ENCODE measurements at places on chromosomes 12 and 14.

DNA sequence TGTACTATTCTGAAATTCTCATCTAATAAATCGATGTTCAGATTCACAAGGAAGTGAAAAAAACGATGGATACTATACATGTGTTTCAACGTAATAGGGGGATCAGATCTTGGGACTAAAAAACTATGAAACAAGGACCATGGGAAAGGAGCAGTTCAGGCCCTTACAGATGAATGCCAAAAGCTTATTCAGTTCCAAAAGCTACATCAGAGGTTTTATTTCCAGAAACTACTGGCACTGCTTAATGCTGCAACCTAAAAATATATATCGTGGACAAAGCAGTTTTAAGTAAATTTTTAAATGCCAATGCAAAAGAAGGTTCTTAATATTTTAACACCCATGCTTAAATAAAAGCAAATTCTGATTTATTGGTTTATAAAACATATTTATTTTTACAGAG, 38.5 kb downstream of the LRIG3 start:
- DNase-seq, result no peak

- DNase-seq, result no peak
Observed at GRCh38 chr12:50574601-50575348, 70.0 kb downstream of the DIP2B start.

- DNase-seq, result no peak
Observed at GRCh38 chr12:67667276-67668073, 18.9 kb downstream of the DYRK2 start.

- DNase-seq, result peak; percentile 21
Observed at GRCh38 chr12:111024205-111024801, 103.9 kb upstream of the MYL2 start.

DNA sequence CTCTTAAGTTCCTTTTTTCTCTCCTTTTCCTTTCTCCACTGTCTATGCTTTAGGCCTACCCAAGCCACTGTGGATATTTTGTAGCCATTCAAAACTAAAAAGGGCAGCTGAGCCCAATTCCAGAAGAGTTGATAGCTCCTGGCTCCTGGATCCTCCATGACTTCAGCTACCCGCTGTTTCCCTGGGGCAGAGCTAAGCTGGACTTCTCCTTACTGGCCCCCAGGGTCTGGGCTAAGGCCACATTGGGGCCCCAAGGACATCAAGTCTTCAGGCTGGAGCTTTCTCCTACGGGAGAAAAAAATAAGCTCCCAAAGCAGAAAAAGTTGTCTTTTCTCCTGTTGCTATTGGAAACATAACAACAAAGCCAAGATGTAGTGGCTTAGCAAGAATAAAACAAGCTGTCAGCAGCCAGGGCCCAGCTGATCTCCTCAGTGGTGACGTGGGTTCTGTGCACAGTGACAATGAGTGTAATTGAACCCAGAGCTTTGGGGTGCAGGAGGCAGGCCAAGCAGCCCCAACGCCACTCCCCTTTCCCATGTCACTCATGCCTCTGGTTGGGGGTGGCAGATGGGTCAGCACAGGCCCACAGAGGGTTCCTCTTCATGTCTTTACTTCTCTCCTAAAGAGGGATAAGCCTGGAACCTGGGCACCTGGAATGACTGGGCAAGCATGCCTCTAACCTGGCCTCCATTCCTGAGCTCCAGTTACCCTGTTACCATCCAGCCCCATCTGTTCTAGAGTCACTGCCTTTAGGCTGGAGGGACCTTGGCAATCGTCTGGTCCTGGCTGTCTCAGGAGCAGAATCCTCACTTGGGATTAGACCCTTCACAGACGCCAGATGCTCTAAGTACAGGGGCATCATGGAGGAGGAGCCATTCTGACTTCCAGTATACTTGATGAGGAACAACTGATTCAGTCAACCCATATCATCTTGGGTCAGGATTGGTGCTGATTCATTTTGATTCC, 171.2 kb downstream of the ZFP36L1 start:
- no peak for DNase-seq

- no peak for DNase-seq
Observed at GRCh38 chr12:47855502-47855901, 35.8 kb upstream of the HDAC7 start.

GRCh38 chr12:94609917-94610443, 40.4 kb downstream of the TMCC3 start:
- no peak for DNase-seq

DNA sequence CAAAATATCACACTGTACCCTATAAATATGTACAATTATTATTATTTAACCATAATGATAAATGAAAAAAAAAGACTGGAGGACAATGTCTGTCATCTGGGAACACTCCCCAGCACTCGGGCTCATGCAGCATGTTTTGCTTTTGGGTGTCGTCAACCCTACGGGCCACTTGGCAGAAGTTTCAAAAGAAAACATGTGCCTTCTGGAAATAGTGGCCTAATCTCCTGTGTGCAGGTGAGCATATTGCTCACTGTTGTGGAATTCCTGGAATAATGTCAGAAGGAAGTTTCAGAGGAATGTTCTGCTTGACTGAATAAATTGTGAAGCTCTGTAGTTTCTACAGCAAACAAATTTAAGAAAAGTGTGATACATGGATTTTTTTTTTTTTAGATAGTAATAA, 298.3 kb downstream of the SSPN start:
- no peak for DNase-seq

DNA sequence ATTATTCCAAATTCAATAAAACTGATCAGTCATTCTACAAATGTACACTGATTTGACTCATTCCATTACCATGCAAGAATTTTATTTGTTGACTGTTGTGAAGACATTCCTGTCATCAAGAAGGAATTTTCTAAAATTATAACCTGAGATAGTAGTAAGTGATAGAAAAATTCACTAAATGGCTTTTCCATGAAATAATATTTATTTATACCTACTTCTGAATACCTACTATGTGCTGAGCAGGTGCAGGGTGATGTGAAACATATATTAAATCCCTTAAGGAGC, 841.7 kb downstream of the NRXN3 start:
- DNase-seq, result no peak

DNA sequence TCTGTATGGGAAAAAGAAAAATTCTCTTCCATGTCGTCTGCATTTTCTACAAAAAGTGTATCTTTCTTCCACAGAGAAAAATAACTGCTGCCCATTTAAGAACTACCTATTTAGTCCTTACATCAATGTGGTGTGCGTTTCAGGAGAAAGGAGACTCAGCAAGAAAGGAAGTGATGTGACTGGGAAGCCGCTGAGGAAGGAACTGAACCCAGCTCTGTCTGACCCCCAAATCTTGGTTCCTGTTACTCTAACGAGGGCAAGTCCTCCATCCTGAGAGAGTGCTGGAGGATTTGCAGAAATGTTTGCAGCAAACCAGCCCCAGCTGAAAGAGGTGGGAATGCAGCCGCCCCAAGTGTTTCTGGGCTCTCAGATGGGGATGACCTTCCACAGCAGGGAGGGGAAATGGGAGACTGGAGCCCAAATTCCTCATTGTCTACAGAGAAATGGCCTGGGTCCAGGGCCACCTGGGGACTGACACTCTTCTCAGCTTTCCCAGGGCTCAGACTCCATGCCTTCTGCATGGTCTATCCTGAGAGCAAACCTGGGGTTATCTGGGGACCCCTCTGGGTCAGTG, 6.7 kb upstream of the MLEC start:
- DNase-seq, result no peak

- DNase-seq, result no peak
Observed at GRCh38 chr12:126030573-126030972, 965.3 kb downstream of the AACS start.

GRCh38 chr12:119365451-119365850, 30.9 kb downstream of the CCDC60 start:
- DNase-seq, result no peak

- no peak for DNase-seq
Observed at GRCh38 chr12:121787063-121788025, 6.1 kb downstream of the RHOF start.

DNA sequence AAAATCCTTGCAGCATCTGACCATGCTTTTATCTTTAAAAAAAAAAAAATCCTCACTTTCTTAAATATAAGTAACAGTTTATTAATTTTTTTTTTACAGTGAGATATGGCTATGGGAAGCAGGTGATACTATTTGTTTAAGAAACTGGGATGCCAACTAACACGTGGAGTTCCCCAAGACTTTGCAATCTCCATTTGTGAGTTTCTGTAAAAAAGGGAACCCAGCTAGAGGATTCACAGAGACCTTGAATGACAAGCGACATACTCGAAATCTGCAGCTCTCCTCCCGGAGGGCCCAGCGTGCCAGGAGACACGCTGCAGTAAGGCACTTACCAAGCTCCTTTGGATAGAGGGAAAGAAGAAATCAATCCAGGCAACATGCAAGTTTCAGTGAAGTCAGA, 30.1 kb downstream of the SLC15A4 start:
- DNase-seq, result no peak

GRCh38 chr14:71907793-71908515, 24.3 kb upstream of the RGS6 start:
- no peak for DNase-seq

- no peak for DNase-seq
Observed at GRCh38 chr12:79266343-79267144, 402.0 kb downstream of the SYT1 start.

DNA sequence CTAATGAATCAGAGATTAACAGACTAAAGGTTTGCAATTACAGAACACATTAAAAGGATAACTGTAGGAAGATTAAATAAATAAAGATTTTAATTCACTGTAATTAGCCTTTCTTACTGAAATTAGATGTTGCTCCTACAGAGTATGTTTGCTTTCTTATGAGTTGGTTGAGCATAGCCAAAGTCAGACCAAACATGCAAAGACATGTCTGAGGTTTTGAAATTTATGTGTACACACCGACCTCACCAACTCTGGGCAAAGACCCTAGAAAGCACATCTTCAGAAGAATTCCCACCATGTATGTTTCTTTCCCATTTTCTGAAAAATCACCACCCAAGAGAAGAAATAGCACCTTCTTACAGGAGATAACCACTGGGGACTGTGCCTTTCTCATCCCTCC, 159.2 kb downstream of the PAX9 start:
- no peak for DNase-seq

Measured in activated naive CD8-positive, alpha-beta T cell treated with anti-CD3 and anti-CD28 coated beads, Interleukin-2, amount 50 U/mL, for 16 hours (primary cell).